ENCODE measurements at places on chromosomes 1 and 21. TPM values are rescaled to one million over a fixed set of nuclear protein-coding genes. Genes with fewer than 3 reads are reported as not detected.

Gene SORT1
- 2.5 TPM for total RNA-seq

Gene FAM229A
- total RNA-seq = 4.6 TPM

Gene TDRD5
- not detected for total RNA-seq

DNA sequence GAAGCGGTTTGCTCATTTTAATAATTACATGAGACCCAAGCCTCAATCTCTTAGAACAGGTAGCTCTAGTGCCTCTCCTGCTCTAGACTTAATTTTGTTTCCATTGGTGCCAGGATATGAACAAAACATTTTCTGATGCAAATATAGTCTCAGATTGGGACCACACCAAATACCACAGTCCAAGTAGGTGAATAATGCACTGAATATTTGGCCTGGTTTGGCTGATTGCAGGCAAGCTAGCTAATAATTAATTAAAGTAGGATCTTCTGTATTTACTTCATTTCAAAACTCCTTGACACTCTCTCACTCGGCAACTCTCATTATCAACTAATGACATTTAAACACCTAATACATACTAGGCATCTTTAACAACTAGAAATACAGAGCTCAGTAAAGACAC, 219.6 kb downstream of the LTN1 start:
- no peak for DNase-seq

GRCh38 chr21:21463456-21463855, 465.2 kb downstream of the NCAM2 start:
- no peak for DNase-seq

DNA sequence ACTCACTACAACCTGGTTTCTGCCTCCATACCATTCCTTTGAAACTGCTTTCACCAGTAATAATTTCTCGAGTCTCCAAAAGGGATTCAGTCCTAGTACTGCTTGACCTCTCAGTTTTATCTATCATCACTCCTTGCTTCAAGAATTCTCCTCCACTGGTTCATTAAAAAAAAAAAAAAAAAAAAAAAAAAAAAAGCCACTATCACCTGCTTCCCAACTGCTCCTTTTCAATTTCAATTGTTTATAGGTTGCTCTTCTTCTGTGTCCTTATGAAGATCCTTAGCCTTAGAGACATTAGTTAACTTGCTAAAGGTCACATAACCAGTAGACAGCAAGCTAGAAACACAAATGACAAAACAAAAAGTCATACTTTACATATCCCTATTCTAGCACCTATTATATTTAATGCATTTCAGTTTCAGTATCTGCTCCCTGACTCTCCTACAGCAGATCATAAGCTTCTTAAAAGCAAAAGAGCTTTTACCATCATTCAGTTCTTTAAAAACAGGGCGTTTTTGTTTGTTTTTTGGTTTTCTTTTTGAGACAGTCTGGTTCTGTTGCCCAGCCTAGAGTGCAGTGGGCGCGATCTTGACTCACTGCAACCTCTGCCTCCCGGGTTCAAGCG, 7.1 kb downstream of the NRDC start:
- no peak for DNase-seq

DNA sequence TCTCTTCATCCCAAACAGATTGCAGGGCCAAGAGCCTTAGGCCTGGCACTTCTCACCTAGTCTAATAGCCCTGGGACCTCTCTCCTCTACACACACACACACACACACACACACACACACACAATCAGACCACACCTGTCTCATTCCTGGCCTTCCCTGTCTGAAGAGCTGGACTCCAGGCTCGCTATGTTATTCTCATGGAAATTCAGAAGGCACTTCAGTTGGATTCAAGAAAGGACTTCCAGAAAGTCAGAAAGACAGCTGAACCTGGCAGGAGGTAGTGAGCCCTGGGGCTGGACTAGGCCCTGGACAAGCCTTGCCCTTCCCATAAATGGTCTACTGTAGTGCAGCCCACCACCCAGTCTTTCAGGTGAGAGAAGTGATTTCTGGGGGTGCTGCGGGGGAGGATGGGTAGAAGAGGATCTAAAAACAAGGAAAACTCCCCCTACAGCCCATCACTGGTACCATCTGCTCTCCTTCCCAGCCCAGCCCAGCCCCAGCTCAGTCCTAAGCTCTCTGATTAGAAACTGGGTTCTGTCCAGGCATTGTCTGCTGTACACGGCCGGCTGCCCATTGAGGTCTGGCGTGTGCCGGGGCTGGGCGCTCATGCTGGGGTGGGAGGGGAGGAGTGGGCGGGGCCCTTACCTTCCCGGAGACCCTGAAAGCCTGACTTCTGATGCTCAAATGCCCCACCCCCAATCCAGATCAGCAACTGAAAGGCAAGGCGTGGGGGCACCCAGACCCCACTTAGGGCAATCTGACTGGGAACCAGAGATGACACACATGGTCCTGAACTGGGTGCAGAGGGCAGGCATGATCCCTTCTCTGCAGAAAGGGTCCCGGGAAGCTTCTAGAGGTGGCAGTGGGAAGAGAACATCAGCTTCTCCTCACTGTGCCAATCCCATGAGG, 2.5 kb downstream of the KIF21B start:
- peak; percentile 81 for DNase-seq

GRCh38 chr1:78688697-78689096, 39.1 kb downstream of the IFI44 start:
- no peak for DNase-seq

DNA sequence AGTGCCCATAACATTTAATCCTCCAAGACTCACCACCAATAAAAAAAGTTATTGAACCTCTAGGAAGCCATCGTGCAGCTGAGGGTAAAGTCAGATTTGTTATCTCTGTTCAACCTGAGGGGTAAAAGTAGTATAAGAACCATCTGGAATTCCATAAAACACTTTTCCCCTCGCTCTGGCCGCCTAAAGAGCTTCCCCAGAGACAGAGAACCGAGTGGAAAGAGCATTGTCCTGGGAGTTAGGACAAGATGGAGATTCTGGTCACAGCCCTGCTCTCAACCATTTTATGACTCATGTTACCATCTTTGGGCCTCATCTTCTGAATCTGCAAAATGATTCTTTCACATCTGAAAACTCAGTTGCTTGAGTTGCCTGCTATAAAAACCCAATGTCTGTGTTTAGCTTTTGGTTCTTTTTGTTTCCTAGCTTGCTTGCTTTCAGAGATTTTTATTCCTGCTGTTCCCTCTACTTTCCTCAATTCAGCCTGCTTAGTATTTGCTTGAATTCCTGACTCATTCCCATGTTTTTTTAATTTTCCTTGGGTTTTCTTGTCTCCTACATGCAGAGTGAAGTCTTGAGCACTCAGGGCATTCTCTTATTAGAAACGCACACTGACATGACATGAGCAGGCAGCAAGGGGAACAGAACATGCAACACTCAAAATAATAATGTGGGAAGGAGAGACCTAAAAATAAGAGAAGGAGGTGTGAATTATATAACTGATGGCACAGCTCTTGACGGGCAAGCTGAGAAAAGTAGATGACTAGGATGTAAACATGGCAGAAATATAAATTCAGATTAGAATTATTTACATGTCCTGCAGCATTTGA, 1.7 kb downstream of the EPHX4 start:
- no peak for DNase-seq

- no peak for DNase-seq
These were observed 64.3 kb downstream of the DMRTA2 start for GRCh38 chr1:50358962-50359361.

- peak; percentile 76 for DNase-seq
These were observed 15.2 kb downstream of the BCAN start for GRCh38 chr1:156656806-156657740.

- no peak for DNase-seq
These were observed 115.8 kb downstream of the DUSP10 start for GRCh38 chr1:221626041-221626440.

- DNase-seq = peak; percentile 80
These were observed 747 bp downstream of the STX6 start for GRCh38 chr1:181021811-181022434.

All from activated CD8-positive, alpha-beta T cell treated with anti-CD3 and anti-CD28 coated beads for 36 hours (primary cell).